ENCODE measurements at places on chromosomes 4 and X. TPM values are rescaled to one million over a fixed set of nuclear protein-coding genes. Genes with fewer than 3 reads are reported as not detected.

BEND2 gene
- not detected for total RNA-seq

SLC38A5 gene
- total RNA-seq = 3.5 TPM

DNA sequence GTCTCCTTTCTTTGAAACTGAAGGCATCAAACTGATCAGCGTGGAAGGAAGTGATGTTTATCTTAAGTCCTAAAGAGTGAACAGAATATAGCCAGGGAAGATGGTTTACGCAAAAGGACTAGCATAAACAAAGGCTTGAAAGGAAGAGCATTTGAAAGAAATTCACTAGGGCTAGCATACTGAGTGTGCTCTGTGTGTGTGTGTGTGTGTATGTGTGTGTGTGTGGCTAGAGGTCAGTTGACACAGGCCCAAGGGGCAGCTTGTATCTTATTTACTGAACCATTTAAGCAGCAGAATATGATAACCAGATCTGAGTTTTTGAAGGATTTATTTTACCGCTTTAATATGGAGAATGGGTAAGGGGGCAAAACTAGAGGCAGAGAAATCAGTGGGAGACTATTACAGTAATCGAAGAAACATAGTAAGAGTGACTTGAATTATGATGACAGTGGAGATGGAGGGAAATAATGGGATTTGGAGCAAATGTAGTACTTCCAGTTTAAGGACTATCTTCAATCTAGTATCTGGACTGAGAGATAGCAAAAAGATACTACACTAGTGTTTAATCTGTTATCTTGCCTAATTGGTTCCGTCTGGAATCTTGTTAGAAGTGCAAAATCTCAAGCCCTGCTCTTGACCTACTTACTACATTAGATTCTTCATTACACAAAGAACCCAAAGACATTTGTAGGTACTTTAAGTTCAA lies 36.9 kb downstream of the CEP44 start:
- DNase-seq = no peak

DNA sequence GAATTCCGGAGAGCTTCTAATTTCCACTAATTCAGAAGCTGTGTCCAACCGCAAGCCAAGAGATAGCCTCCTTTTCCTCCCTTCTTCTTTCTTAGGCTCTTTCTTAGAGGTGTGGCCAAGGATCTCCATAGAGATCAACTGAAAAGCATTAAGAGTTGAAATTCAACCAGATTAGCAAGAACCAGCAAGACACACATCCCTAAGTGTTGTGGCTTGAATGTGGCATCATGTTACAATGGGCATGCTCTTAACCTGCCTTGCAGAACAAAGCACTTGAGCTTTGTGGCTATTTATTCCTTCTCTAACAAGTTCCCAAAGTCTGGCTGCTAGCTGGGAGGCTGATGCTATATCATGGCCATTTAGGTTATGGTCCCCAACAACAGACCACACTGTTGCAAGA lies 10.4 kb downstream of the ANOS1 start:
- DNase-seq = no peak

DNA sequence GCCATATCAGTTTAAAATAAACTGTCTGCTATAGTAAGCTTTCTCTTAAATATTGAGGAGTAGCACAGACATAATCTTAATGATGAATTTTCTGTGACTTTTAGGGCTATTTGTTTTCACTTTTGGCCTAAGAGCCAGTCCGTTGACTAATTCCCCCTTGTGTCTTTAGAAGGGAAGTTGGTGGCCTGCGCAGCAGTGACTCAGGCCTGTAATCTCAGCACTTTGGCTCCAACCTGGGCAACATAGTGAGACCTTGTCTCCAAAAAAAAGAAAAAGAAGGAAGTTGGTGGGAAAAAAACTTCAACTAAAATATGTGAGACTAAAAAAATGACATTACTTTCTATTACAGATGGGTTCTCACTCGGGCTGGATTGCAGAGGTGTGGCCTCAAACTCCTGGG lies 3.4 kb downstream of the NCAPG start:
- DNase-seq = peak; percentile 66
